Lower lobe of right lung (tissue), 2 donors: ENCODE measurements at places on chromosomes 13 and 19. TPM values are rescaled to one million over a fixed set of nuclear protein-coding genes. Genes with fewer than 3 reads are reported as not detected.

DNA sequence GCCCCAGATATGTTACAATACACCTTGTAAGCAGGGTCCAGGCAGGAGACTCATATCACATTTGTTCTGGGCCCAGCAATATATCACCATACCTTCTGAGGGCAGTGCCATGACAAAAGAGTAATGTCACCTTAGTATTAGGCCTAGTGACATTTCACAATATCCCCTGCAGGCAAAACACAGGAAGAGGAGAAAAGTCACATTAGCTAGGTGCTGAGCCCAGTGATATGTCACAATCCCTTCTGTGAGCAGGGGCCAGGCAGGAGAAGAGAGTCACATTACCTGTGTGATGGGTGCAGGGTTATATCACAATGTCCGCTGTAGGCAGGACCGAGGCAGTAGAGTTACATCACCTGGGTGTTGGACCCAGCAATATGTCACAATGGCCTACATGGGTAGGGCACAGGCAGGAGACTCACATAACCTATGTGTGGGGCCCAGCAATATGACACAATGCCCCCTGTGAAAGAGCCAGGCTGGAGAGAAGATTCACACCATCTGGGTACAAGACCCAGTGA is 12.4 kb upstream of the ZNF91 start:
- no peak for DNase-seq

DNA sequence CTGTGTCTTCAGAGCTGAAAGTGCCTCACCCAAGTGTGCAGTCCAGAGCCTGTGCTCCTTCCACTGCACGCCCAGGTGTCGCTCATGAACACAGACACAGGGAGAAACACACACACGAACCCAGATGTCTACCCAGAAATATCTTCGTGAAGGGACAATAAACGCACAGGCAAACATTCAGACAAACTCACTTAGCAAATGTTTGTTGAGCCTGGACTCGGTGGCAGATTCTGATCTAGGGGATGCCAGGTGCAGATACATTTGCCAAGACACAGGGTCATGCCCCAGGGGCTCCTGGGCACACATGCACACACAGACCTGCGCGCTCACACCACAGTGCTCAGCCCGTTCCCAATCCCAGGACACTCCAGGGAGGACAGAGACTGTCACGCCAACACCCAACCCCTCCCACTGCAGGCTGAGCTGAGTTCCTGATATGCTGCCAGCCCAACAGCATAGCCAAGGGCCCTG is 31.9 kb downstream of the SCGB2B2 start:
- no peak for DNase-seq

DNA sequence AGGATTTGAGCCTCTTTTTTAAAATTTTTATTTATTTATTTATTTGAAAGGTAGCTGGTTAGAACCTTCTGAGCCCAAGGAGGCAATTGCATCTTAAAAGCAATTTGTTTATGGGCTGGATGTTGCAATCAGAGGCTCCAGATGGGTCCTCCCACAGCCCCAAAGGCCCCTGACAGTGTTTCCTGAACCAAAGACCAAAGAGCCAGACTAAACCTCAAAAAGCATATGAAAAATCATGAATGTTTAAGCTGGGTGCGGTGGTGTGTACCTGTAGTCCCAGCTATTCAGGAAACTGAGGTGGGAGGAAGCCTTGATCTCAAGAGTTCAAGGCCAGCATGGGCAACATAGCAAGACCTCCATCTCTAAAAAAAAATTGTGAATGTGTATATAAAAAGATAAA is 67.8 kb upstream of the RGCC start:
- no peak for DNase-seq

DNA sequence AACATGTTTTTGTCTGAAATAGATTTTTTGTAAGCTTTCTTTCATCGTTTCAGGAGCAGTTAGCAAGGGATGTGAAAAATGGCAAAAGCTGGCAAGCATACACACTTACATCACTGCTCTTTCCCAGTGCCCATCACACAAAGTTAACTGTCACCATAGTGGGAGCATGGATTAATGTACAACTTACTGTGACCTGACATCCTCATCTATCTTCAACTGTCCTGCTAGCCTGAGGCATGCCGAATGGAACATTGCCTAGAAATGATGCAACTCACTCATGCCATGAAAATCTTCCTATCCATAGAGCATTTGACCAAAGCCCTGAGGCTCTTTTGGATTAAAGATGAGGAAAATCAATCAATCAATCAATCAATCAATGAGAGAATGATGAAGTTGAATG is 491.7 kb upstream of the SLC10A2 start:
- DNase-seq, result no peak

DNA sequence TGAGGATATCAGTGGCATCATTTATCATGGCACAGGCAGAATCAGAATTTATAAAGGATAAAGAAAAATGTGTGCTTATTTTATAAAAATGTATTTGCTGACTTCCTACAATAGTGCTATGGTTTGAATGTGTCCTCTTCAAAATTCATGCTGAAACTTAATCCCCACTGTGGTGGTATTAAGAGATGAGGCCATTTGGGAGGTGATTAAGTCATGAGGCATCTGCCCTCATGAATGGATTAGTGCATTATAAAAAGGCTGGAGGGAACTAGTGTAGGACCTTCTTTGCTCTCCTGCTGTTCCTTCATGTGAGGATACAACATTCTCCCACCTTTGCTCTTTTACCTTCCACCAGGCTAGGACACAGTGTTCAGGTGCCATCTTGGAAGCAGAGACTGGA is 212.8 kb downstream of the RFC3 start:
- DNase-seq, result no peak

DNA sequence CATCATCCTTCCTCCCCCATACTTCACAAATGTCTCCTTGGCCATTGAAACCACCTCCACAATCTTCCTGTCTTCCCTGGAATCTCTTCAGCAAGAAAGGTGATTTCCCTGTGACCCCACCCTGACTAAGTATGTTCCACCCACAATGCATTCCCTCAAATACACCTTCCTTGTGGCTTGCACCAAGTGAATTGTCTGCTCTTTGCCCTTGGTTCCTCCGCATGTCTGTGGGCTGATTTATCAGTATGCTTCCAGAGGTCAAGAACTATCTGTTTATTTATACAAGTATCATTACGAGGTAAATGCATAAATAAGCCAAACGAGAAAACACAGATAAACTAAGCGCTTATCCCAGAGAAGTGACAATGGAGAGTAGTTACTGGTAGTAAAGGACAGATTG is 45.4 kb upstream of the POMP start:
- DNase-seq, result no peak

DNA sequence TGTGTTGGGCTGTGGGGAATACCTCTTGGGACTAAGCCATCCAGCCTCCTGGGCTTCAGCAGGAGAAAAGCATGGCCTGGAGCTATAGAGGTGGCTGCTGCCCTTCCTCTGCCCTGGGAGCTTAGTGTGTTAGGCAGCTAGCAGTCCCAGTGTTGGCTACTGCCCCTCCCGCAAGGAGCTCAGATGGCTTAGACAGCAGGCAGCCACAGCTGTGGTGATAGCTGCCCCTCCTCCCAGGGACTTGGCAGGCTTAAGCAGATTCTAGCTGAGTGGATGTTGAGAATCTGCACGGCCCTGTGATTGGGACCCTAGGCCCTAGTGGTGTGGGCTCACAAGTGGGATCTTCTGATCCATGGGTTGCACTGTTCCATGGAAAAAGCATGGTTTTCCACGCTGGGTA is 264.5 kb downstream of the TDRD3 start:
- no peak for DNase-seq

DNA sequence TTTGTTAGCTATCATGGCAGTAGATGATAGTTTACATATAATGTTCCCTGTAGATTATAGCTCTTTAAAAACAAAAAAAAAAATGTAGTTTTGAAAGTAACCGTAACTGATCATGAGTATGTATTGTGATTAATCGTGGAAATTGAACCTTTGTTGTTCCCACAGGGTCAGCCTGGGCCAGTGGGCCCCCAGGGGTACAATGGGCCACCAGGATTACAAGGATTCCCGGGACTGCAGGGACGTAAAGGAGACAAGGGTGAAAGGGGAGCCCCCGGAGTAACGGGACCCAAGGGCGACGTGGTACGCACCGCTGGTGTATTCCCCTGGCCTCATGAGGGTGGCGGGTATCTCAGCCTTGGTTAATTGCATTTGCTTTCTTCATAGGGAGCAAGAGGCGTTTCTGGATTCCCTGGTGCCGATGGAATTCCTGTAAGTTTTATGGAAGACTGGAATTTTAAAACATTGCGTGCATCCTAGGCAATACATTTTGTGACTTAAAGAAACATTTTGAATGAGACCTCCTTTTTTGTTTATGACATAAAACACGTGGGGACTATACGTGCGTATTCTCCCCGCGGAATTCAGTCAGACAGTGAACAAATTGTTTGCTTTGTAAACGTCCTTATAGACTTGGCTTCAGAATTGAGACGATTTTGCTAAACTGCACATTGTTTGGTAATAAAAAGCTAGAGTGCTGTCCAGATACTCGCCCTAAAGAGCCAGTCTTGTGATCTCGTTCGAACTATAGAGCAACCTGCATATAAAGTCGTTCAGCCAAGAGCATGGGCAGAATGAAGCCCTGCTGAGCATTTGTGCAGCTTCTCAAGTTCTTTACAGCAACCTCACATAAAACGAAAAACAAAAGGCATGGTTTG is 117.7 kb downstream of the COL4A2 start:
- DNase-seq, result no peak

DNA sequence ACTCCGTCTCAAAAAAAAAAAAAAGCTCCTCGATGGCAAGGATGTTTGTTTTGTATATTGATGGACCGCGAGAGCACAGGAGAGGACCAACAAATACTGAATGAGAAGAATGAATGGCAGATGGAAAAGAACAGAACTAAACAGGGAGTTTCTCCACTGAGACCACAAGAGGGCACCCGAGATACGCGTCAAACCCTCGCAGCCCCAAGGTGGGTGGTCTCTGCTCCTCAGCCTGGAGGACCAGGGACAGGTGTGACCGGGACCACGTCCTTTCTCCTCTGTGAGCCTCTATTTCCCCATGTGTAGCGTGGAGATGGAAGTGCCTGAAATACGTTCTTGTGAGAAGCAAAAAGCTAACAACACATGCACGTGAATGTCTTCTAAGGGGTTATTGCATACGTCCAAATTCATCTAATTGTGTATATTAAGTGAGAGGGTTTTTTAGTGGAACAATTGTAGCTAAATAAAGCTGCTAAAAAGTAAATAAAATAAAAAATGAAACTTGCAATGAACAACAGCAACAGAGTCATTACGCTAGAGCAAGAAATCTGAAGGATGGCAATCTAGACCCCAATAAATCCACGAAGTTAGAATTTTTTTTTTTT is 8.3 kb upstream of the CDC42EP5 start:
- DNase-seq, result no peak

DNA sequence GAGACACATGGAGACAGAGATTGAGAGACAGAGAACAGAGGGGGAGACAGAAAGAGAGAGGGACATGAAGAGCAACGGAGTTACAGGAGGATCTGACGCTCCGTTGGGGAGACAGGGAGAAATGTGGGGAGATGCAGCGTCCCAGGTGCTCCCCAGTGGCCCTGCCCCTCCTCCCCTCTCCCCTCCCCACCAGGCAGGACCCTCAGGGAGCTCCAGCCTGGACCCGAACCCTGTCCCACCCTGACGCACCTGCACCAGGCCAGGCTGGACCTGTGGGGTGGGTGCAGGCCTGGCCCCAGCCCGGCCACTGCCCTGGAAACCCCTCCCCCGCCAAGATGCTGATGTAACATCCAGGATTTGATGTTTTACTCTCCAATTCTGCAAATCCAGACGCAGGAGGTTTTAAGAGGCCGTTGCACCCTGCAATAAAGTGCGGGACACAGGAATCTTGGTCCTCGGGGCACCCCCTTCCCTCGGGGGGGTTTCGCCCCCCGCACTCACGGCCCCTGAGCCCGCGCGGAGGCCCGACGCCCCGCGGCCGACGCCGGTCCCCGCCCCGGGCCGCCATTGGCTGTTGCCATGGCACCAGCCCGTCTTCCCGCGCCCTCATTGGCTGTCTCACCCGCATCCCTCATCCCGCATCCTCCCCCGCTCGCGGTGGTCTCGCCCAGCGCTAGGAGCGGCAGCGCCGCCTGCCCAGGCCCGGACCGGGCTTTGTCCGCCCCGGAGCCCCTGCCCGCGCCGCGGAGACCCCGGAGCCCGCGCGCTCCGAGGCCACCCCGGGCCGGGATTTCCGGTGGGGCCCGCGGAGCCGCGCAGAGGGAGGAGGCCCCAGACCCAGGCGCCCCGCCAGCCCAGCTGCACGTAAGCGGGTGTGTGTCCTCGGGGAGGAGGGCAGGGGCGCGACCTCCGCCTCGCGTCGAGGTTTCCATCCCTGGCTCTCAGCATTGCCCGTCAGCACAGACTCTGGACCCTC is at the start of gene APC2:
Gene APC2 (plus strand): TSS at position 655 of the 976 bp plus-strand sequence. CDS start 2,881 bp downstream, outside the sequence.
- no peak for DNase-seq

- DNase-seq, result no peak
Observed at GRCh38 chr13:98182589-98182988, 5.5 kb upstream of the RNF113B start.

DNA sequence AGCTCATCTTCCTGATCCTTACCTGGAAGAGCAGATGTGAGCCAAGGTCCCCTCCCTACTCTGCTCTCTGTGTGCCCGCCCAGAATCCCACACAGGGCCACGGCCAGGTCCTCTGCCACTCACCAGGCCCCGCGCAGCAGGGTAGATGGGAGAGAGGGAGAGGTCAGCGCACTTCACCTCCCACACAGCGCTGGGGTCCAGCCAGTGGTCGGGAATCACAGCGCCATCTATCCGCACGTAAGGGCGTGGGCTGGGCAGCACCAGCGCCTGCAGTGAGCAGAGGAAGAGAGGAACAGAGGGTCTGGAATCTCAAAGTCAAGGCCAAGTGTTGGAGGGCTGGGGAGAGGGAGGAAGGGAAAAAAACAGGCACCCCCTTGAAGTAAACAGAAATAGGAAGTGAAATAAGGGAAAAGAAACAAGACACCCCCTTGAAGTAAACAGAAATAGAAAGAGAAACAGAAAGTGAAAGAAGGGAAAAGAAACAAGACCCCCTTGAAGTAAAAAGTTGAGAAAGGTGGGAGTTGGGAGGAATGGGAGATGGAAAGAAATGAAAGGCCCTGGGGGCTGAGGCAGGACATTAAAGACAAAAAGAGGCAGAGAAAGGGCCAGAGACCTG is 7.0 kb upstream of the PLA2G4C start:
- DNase-seq, result no peak

DNA sequence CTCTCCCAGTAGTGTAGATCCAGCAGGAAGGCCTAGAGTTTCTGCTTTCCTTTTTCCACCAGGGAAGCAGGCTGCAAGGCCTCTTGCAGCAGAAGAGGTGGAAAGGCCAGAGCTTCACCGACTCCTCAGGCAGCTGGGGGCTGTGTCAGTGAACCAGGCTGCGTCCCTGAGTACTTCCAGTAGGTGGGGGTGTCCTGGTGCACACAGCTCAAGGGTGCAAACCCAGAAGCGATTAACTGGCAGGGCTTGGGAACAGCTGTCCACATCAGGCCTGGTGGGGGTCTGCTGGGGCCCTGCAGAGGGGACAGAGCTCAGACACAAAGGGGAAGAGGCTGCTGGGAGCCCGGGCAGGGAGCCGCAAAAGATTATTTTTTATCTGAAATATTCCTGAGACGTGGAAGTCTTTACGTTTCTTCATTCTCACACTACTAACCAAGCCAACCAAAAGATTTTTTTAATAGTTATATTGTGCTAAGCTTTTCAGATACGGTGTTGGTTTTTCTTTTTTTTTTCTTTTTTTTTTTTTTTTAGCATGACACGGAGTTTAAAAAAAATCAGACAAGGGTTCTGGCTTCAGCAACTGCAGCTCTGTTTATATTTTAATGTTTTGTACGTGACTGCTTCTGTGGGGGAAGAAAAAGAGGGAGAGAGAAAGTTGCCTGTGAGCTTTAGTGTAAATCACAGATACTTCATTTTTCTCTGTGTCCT is 11.0 kb downstream of the TSHZ3 start:
- no peak for DNase-seq

SLC39A3 gene
- 24.4 TPM for total RNA-seq

MTUS2 gene
- 0.21 TPM for total RNA-seq

ZNF766 gene
- total RNA-seq, result 17.9 TPM

KLHL1 gene
- total RNA-seq, result not detected

AXL gene
- 92.7 TPM for total RNA-seq

OR4F17 gene
- total RNA-seq, result not detected
